ENCODE measurements at places on chromosomes 4 and X.

DNA sequence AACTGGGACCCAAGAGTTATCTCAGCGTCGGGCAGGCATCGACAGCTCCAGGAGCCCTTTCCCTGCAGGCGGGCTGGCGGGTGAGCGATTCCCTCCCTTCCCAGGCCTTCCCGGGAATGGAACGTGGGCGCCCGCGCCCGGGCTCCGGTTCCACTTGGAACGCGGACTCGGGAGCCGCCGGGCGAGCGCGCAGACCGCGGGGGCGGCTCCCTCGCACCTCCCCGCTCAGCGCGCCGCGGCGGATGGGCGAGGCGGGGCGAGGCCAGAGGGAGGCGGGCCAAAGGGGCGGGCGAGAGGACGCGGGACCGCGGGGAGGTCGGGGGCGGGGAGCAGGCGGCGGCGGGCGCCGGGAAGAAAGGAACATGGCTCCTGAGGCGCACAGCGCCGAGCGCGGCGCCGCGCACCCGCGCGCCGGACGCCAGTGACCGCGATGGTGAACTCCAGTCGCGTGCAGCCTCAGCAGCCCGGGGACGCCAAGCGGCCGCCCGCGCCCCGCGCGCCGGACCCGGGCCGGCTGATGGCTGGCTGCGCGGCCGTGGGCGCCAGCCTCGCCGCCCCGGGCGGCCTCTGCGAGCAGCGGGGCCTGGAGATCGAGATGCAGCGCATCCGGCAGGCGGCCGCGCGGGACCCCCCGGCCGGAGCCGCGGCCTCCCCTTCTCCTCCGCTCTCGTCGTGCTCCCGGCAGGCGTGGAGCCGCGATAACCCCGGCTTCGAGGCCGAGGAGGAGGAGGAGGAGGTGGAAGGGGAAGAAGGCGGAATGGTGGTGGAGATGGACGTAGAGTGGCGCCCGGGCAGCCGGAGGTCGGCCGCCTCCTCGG, at the start of gene PKD2:
PKD2 (plus strand) TSS at position 332 of the 818 bp plus-strand sequence; CDS start at position 431, 99 bp downstream.
- peak; percentile 78 for DNase-seq

DNA sequence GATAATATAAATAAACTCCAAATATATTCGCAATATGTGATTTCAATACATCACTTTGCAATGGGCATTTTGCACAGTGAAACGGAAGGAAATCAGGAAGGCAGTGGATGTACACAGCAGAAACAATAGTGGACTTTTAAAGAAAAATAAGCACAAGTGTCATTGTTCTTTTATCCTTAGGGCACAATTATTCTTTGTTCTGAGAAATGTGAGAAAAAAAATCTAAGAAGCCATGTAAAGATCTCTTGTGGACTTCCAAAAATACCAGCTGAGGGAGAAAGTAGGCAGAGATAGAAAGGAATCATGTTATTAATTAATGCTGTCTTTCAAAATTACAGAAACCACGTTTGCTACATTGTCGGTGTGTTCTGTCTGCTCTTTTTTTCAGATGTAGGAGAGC, 17.6 kb upstream of the PRRG1 start:
- DNase-seq = no peak

GRCh38 chr4:3345384-3345783, 52.6 kb downstream of the RGS12 start:
- DNase-seq = no peak

GRCh38 chr4:40962551-40963180, 212.9 kb downstream of the NSUN7 start:
- no peak for DNase-seq

GRCh38 chr4:95548738-95549245, at the start of gene UNC5C:
UNC5C (minus strand) TSS chr4:95548973.
- DNase-seq = no peak

DNA sequence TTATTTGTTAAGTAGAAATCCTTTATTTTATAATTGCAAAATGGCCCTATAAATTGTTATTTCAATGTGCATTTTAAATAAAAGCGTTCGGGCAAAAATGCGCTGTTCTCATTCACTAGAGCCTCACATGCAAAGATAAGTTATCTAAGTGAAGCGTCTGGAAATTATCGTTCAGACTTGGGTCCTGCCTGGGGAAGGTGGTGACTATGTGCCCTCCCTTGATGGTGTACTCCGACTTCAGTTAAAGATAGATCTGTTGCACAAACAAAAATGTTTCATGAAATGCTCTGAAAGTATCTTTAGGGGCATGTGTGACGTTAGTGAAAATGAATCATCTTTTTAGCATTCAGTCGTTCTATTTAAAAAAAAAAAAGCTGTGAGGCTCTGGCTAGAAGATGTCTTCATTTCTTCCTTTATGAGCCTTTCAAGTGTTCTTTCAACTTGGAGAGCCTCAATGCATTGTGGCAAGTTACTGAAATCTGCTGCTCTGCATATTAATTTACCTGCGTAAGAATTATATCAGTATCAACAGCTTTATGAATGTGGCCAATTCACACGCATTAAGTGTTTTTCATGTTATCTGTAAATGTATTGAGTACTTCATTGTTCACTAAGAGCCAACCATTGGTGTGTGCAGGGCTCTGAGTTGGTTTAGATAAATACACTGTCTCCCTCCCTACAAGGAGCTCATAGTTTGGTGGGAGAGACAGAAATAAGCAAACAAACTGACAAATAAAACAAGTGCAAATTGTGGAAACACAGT, 83.0 kb downstream of the AFF1 start:
- no peak for DNase-seq

DNA sequence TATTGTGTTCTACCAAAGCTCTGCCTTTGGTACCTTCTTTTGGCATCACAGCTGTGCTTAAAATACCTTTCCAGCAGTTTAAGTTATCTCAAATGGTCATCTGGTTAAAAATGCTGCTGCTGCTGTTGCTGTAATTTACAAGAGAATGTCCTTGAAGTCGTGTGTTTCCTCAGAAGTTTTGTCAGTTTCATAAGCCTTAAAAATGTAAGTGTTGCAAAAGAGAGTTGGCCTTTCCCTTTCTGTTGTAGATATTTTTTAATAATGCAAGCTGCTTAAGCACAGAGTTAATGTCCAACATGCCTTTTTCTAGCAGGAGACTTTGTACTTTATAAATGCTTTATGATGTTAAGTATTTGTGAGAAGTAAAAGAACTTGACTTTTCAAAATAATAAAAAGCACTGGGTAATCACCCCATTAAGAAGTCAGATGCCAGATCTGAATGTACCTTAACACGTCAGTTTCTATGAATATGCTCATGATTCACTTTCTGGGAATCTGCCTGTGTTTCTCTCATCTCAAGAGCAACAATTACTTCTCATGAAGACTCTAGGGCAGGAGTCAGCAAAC, 35.3 kb upstream of the TENM3 start:
- no peak for DNase-seq

DNA sequence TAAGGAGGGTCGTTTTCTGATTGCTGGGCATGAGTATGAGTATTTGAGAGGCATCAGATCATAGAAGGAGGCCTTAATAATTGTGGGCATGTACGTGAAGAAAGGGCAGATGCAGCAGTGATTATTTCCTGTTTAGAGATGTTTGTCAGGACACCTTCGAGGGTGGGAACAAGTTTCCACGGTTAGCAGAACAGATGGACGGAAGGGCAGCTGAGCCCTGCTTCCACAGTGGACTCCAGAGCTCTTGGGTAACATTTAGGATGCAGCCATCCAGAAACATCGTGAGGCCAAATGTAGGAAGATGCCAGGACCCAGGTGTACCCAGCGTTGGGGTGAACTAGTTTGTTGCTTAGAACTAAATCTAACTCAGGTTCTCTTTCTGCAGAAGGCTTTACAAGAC, 231.3 kb upstream of the FAT1 start:
- DNase-seq = no peak

GRCh38 chr4:30757357-30757756, 37.2 kb downstream of the PCDH7 start:
- no peak for DNase-seq

- DNase-seq = no peak
Observed at GRCh38 chr4:26685250-26685649, 101.4 kb downstream of the TBC1D19 start.

- DNase-seq = no peak
Observed at GRCh38 chr4:58477950-58478349, 1367.8 kb upstream of the IGFBP7 start.

DNA sequence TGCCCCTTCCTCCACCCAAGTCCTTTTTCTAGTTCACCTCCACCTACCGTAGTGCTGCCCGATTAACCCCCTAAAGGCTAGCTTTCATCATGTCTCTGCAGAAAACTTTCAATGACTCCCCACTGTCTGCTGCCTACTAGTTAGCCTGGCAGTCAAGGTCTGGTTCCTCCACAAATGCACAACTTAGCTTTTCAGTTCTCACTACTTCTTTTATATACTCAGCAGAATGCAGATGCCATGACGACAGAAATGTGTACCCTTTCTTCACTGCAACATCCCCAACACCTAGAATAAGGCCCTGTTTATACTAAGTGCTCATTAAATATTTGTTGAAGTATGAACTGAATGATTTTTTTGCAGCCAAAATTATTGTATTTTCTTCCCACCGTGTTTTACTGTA, 30.9 kb upstream of the RASGEF1B start:
- DNase-seq = no peak

GRCh38 chrX:101564651-101565050, 14.3 kb downstream of the ARMCX1 start:
- no peak for DNase-seq

DNA sequence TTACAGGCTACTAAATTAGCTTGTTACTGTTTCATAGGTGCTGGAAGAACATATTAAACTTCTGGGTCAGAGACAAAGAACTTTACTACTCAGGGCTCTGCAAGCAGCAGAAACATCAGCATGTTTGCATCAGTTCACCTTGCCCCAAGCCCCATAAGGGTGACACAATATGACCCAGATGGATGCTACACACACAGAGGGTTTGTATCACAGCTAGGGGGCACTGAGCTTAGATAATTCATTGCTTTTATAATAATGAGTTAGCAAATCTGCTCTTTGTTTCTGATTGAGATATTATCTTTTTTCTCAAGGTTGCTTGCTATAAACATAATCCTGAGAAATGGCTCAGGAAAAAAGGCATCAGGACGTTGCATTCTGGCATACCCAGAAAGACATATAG, 4.8 kb upstream of the SYNPO2 start:
- no peak for DNase-seq

DNA sequence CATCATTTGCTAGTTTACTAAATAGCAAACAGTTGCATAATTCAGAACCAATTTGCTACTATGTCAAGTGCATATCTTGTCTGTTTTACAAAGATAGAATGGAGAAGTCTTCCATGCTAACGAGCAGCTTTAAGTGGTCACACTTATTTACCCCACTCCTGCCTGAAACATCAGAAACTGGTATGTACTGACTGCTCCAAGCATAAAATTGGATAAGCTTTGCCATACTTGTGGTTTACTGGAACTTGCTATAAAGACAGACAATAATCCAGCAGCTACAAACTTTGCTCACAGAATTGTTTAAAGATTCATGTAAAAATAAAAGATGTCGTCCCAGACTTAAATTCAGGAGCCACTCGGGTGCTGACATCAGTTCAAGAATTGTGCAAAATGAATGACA, 13.3 kb upstream of the CDKL2 start:
- DNase-seq = no peak

DNA sequence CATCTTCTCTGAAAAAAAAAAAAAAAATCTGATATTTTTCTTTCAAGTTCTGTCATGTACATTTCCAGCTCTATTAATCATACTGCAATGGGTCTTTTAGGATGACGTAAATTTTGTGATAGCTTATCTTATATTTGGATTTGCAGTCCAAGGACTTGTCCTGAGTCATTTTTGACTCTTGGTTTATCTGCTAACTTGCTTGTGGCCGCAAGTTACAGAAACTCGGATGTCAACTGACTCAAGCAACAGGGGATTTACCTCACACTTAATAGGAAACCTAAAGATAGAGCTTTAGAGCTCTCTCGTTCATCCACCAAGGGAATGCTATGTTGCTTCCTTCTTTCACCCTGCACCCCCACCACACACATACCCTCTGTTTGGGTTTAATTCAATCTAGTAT, 1433.8 kb upstream of the TENM3 start:
- no peak for DNase-seq

GRCh38 chrX:44874420-44875184, 1.6 kb downstream of the KDM6A start:
- DNase-seq = peak; percentile 52

GRCh38 chrX:109987884-109988283, 15.0 kb upstream of the TMEM164 start:
- DNase-seq = no peak

DNA sequence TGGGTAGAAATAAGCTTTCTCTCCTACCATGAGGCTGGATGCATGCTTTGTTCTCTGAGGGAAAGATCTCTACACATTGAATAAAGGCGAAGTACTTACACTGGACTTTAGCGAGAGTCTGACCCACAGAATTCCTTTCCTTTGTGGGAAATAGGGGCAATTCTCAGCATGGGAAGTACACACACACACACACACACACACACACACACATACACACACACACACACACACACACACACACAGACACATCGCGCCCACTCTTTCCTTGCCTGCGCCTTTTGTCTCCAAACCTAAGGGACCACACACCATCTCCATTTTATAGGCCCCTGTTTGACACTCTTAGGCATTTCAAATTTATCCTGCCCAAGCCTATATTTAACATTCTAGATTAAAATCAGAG, 83.8 kb downstream of the LUZP4 start:
- DNase-seq = no peak

DNA sequence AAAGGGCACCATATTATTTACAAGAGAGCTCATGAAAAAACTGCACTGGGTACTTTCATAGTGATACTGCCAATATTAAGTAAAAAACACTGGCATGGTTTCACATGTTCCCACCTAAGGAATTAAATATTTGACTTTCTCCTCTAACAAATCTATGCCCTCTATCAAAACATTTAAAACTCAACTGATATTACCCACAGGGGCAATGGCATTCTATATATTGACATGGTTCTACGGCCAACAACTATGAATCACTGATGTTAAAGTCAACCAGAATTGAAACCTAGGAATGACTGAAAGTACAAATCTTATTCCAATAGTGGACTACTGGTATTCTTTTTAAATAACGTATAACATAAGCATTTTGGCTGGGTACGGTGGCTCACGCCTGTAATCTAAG, 28.2 kb downstream of the PHKA2 start:
- DNase-seq = no peak

DNA sequence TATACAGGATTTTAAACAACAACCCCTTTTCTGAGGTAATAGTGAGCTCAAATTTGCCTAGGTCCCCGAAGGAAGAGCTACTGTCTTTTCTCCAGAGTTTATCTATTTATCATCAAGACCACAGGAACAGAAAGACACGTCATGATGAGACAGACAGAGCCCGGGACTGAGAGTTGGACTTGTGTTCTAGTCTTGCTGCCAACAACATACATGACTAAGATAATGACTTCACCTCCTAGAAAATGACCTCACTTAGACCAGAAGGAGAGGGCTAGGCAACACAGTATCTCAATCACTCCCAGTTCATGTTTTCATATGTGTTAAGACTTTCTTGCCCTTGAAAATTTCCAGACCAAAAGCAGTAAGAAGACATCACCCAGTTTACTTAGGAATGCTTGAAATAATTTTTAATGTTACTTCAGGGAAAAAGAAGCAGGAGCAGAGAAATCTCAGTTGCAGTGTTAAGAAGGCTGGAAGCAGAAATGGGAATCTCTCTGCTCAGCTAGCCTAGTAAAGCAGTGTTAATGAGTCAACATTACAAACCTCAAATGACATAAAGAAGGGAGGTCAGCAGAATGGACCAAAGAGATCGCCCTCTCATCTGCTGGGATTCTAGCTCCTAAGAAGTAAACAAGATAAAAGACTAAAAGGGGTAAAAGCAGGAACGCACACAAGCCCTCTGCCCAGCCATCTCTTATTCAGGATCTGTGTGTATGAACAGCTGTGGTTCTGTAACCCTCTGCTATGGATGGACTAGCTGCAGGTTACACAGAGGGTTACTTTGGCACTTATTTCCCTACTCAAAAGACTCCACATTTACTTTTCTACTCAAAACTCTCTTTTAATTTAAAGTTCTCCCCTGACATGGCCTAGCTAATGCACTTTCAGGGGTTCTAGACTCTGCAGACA, 24.8 kb downstream of the PDGFC start:
- DNase-seq = no peak
